ENCODE measurements at places on chromosomes 6 and 20. TPM values are rescaled to one million over a fixed set of nuclear protein-coding genes. Genes with fewer than 3 reads are reported as not detected.

Gene CALHM6
- not detected for total RNA-seq

DNA sequence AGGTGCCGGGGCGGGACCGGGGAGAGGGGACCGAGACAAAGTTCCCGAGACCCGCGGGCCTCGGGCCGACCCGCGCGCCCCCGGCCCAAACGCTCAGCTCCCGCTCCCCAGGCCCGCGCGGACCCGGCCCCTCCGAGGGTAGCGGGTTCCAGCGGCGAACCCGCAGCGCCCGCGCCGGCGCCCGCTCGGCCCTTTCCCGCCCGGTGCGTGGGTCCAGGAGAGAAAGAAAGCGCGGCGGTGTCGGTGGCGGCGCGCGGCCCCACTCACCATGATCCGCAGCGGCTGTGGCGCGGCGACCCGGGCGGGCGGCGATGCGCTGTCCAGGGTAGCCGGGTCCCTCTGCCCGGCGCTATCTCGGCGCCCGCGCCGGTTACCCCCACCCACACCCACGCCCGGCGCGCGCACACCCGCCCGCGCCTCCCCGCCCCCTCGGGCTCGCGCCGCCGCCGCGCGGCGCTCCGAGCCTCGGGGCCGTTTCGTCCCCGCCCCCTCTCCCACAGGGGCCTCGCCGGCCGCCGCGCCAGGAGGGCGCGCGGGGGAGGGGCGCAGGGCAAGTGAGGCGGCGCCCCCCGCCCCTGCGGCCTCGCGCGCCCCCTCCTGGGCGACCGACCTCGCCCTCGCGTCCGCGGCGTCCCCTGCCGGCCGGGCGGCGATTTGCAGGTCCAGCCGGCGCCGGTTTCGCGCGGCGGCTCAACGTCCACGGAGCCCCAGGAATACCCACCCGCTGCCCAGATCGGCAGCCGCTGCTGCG lies at the start of gene ELOVL2:
ELOVL2 (minus strand) TSS at position 345 of the 751 bp plus-strand sequence; CDS start at position 270, 75 bp downstream.
- DNase-seq = peak; percentile 33
- 0 out of 2 replicates have a peak, but pooled peaks cover 3% of the 10 kb centered on the region for H3K27me3 ChIP-seq
- H3K4me1 ChIP-seq = peaks cover 10% of the 10 kb centered on the region
- no peaks in the 10 kb centered on the region for H3K36me3 ChIP-seq
- peak within 1 kb of the TSS; percentile 93 for H3K4me3 ChIP-seq

GRCh38 chr20:47568837-47569410 lies 67.2 kb downstream of the NCOA3 start:
- no peaks in the 10 kb centered on the region for H3K27me3 ChIP-seq
- no peak for DNase-seq
- H3K36me3 ChIP-seq = no peaks in the 10 kb centered on the region
- no peak overlapping the region for H3K27ac ChIP-seq
- H3K4me1 ChIP-seq = peaks cover 28% of the 10 kb centered on the region

- no peaks in the 10 kb centered on the region for H3K27me3 ChIP-seq
- no peak overlapping the region for H3K27ac ChIP-seq
- DNase-seq = no peak
- H3K36me3 ChIP-seq = no peaks in the 10 kb centered on the region
- no peak overlapping the region for H3K4me3 ChIP-seq
These were observed 225.7 kb downstream of the UST start for GRCh38 chr6:148972481-148972880.

DNA sequence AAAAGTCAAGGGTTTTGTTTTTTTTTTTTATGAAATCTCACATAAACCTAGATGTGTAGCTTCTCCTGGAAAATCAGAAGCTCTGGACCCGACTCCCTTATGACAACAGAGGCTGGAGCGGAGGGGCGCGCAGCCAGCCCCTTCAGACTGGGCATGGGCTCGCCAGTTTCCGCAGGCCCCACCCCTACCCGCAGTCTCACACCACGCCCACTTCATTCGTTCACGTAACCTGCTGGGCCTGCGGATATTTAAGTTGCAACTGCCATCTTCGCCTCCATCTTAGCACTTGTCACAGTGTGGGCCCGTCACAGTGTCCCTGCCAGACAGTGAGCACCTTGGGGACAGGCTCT lies 111.7 kb upstream of the PTPN1 start:
- no peaks in the 10 kb centered on the region for H3K36me3 ChIP-seq
- H3K4me3 ChIP-seq = no peak overlapping the region
- no peak overlapping the region for H3K27ac ChIP-seq
- H3K4me1 ChIP-seq = no peaks in the 10 kb centered on the region

Gene ENPP5
- total RNA-seq = 0.94 TPM

DNA sequence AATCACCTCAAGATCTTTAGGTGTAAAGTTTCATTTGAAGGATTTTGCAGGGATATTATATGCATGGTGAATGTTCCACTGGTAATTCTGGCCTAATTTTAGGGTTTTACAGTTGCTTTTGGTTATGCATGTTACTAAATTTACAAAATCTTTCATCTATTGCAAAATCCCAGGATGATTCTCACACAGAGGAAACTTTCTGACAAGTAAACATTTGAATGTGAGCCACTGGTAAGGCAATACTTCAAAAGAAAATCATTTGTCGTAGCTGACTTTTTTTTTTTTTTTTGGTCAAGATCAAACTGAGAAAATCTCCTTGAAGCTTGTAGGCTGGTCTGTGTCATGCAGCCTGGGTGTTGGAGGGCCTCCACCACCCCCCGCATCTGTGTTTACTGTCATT lies 141.9 kb upstream of the EXOC2 start:
- no peak for DNase-seq
- H3K36me3 ChIP-seq = no peaks in the 10 kb centered on the region
- H3K27me3 ChIP-seq = no peaks in the 10 kb centered on the region
- peaks cover 40% of the 10 kb centered on the region for H3K4me1 ChIP-seq
- H3K27ac ChIP-seq = 0 out of 2 replicates have a peak overlapping the region, but pooled peaks have one; percentile 5

DNA sequence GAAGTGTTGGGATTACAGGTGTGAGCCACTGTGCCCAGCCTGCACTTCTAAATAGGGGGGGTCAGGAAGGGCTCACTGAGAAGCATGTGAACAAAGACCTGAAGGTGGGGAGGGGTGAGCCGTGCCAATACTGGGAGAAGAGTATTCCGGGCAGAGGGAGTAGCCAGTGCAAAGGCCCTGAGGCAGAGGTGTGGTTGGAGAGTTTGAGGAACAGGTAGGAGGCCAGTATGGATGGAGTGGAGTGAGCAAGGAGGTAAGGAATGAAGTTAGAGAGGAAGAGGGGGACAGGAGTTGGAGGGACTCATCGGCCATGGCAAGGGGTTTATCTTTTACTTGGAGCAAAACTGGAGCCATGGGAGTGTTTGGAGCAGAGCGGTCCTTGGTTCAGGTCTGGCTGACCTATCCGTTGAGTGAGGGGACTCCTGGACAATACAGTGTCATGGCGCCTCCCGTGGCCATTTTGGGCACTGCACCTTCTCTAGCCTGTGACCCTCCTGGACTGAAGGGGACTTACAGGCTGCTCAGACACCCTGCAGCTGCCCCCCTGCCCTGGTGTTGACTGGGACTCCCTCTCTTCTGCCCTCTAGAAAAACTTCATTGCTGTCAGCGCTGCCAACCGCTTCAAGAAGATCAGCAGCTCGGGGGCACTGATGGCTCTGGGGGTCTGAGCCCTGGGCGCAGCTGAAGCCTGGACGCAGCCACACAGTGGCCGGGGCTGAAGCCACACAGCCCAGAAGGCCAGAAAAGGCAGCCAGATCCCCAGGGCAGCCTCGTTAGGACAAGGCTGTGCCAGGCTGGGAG lies 12.1 kb downstream of the FOXS1 start:
- H3K4me1 ChIP-seq = peaks cover 71% of the 10 kb centered on the region
- peak; percentile 83 for DNase-seq
- no peak overlapping the region for H3K4me3 ChIP-seq
- no peaks in the 10 kb centered on the region for H3K36me3 ChIP-seq

Gene DPPA5
- not detected for total RNA-seq

Gene RUNX2
- 10.3 TPM for total RNA-seq

Gene MATN4
- total RNA-seq = 0.50 TPM

Gene MAS1
- total RNA-seq = not detected

Gene CD93
- total RNA-seq = not detected

DNA sequence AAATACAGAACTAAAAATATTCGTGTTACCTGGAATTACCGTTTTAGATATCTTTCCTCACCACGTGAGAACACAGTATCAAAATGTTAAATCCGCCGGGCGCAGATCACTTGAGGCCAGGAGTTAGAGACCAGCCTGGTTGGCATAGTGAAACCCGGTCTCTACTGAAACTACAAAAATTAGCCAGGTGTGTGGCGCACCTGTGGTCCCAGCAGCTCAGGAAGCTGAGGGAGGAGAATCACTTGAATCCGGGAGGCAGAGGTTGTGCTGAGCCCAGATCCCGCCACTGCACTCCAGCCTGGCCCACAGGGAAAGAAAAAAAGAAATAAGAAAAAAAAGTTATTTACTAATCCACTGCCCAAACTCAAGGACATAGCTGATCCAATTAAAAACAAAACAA lies 4.8 kb upstream of the DDX43 start:
- no peak overlapping the region for H3K4me3 ChIP-seq
- no peak for DNase-seq
- no peak overlapping the region for H3K27ac ChIP-seq
- H3K36me3 ChIP-seq = no peaks in the 10 kb centered on the region
- 0 out of 2 replicates have a peak, but pooled peaks cover 3% of the 10 kb centered on the region for H3K4me1 ChIP-seq
- H3K27me3 ChIP-seq = no peaks in the 10 kb centered on the region

Gene SLC22A3
- not detected for total RNA-seq

GRCh38 chr6:125277838-125278237 lies 23.9 kb downstream of the HDDC2 start:
- no peak for DNase-seq
- H3K4me3 ChIP-seq = no peak overlapping the region
- no peaks in the 10 kb centered on the region for H3K27me3 ChIP-seq

Gene ZGPAT
- 22.8 TPM for total RNA-seq

Gene CRISP2
- not detected for total RNA-seq

DNA sequence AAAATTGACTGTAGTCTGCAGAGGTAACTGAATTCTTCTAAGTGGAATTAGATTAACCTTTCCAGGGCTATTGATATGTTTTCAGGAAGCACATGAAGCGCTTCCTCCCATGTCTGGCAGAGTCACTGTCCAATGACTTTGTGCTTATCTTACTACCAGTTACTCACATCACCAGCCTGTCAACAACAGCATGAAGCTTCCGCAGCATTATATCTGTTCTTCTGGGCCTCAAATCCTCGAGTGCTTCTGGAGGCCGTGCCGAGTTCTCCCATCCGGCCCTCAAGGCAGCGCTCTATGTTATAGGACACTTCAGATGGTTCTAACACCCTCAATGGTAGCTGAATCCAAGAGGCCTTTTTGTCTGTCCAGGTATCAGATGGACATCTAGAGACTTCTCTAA lies 33.2 kb downstream of the PSMG4 start:
- H3K4me3 ChIP-seq = no peak overlapping the region
- H3K36me3 ChIP-seq = no peaks in the 10 kb centered on the region
- peaks cover 15% of the 10 kb centered on the region for H3K4me1 ChIP-seq
- DNase-seq = no peak
- no peak overlapping the region for H3K27ac ChIP-seq

GRCh38 chr6:157302736-157303135 lies 20.6 kb downstream of the TMEM242 start:
- no peaks in the 10 kb centered on the region for H3K27me3 ChIP-seq
- no peaks in the 10 kb centered on the region for H3K36me3 ChIP-seq
- no peak for DNase-seq
- H3K4me1 ChIP-seq = peaks cover 12% of the 10 kb centered on the region
- H3K27ac ChIP-seq = no peak overlapping the region
- no peak overlapping the region for H3K4me3 ChIP-seq

GRCh38 chr20:43925801-43926200 lies 11.1 kb downstream of the TOX2 start:
- H3K4me3 ChIP-seq = no peak overlapping the region
- H3K4me1 ChIP-seq = peaks cover 55% of the 10 kb centered on the region
- DNase-seq = peak; percentile 66
- H3K36me3 ChIP-seq = peaks cover 4% of the 10 kb centered on the region
- H3K27ac ChIP-seq = peak overlapping the region; percentile 80

DNA sequence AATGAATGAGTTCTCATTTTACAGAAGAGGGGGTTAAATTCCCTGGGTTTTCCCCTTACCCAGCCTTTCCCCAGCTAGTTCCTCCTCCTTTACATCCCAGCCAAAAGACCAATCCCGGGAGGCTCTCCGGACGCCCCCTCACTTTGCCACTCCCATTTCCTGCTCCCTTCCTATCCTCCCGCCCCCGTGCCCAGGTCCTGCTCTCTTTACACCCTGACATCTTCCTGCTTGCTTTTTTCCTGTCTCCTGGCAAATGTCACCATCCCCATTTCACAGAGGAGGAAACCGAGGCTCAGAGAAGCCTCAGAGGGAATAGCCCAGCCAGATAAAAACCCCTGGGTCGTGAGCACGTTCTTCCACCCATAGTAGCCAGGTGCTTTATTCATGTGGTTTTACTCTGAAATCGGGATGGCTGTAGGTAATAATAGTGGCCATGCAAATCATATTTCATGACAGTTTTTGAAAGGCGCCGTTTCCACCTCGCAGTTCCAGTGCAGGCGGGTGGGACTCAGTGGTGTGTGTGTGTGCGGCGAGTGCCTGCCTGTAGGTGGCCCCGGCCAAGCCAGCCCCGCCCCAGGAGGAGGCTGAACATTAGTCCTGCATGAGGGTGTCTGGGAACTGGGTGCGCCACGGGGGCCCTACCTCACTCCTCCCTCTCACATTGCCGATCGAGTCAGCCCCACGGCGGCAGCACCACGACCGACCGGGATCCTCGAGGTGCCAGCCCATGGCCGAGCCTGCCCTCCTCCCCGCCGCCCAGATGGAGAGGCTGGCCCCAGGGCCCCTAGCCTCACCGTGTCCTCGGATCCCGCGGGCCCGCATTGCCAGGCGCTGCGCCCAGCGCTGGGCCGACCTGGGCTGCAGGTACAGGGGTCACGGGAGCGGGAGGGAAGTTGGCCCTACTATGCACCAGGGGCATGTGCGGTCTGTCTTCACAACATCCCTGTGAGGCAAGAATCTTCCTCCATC lies at the start of gene ARHGAP40:
ARHGAP40 (plus strand) TSS at position 594 of the 969 bp plus-strand sequence.
- peaks cover 26% of the 10 kb centered on the region for H3K27me3 ChIP-seq
- H3K27ac ChIP-seq = no peak within 1 kb of the TSS
- H3K4me3 ChIP-seq = no peak within 1 kb of the TSS
- H3K4me1 ChIP-seq = peaks cover 5% of the 10 kb centered on the region
- H3K36me3 ChIP-seq = no peaks in the 10 kb centered on the region

Gene USP49
- 1.0 TPM for total RNA-seq

Gene FAM209B
- total RNA-seq = not detected

DNA sequence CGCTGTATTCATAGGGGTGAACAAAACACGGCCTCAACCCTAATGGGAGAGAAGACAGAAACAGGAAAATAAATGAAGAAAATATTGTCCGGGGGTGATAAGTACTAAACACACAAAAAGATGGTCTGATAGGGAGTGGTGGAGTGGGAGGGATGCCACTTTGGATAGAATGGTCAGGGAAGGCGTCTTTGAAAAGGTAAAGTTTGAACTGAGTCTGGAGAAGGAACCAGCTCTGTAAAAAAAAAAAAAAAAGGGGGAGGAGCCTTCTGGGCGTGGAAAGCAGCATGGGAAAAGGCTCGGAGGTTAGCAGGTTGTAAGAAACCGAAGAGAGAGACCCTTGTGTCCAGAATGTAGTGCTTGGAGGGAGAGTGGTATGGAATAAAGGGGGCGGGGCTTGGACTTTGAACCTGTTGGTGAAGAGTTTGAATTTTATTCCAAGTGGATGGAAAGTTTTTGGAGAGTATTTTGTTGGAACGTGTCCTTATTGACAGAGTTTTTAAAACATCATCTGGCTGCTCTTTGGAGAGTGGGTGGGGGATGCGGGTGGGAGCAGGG lies 1.8 kb downstream of the CHMP4B start:
- H3K36me3 ChIP-seq = peaks cover 14% of the 10 kb centered on the region
- H3K27ac ChIP-seq = peak overlapping the region; percentile 67
- peaks cover 6% of the 10 kb centered on the region for H3K4me1 ChIP-seq
- H3K4me3 ChIP-seq = peak overlapping the region; percentile 87
- DNase-seq = no peak

Gene GTSF1L
- total RNA-seq = not detected

Gene MUC22
- not detected for total RNA-seq

Gene PPP1R14C
- total RNA-seq = not detected

Gene HECA
- 9.1 TPM for total RNA-seq

Gene OVOL2
- not detected for total RNA-seq

Gene EPB41L1
- 3.5 TPM for total RNA-seq
